Stomach (tissue), 19 donors: ENCODE measurements at places on chromosomes 2 and 18. TPM values are rescaled to one million over a fixed set of nuclear protein-coding genes. Genes with fewer than 3 reads are reported as not detected.

The DSG4 gene
- total RNA-seq, result 0.55 TPM

- DNase-seq, result no peak
These were observed 47.7 kb downstream of the SLC9A2 start for GRCh38 chr2:102667072-102667471.

The TUBA4B gene
- not detected for total RNA-seq

- DNase-seq, result no peak
These were observed 290.4 kb downstream of the PTPRM start for GRCh38 chr18:7857562-7857961.

The LONRF2 gene
- 15.4 TPM for total RNA-seq

- DNase-seq, result no peak
These were observed 100.1 kb upstream of the ST3GAL5 start for GRCh38 chr2:85988914-85989270.

DNA sequence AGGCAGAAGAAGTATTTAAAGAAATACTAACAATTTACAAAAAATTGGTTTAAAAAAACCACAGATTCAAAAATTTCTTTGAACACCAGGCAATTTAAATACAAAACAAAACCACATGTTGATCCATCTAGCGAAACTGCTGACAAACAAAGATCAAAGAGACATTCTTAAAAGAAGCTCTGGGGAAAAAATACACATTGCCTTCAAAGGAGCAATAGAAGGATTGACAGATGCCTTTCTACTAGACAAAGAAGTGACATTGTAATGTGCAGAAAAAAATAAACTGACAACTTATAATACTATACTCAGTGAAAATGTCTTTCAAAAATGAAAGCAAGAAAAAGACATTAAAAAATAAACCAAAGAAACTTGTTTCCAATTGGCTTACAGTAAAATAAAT lies 12.6 kb upstream of the EIF2AK3 start:
- DNase-seq, result no peak

- DNase-seq, result no peak
These were observed 177.8 kb downstream of the EN1 start for GRCh38 chr2:118669654-118670053.

- DNase-seq, result peak; percentile 93
These were observed at the start of gene ITGA4 for GRCh38 chr2:181457121-181457740. TSS of gene ITGA4 (plus strand) at chr2:181457386. CDS start at chr2:181457655, 269 bp downstream.

DNA sequence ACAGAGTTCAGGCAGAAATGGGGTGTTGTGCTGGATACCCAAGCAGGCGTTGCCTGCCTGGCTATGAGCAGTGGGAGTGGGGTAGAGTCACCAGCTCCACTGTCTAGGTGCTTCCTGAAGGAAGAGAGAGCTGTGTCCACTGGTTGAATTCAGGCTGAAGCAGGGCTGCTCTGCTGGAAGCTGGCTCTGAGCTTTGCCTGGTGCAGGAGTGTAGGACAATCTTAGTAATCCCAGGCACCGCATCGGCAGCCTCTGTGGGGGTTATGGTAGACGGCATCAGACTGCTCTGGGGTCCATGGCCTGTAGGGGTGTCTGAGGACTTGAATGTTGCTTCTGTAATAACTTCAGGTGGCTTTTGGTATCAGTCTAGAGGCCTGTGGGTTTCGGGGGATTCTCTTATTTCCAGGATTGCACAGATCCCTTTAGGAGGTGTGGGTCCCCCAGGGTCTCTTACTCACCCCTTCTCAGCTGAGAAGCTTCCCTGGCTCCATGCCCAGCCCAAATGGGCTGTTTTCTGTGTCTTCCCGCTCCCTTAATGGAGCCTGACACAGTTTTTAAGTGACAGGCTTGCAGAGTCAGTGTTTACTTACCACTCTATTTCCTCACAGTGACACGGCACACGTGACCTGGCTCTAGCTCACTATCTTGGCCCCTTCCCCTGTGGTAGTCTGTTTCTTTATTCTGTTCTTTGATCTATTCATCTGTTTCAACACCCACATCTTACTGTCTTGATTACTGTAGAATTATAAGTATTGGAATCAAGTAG lies 644.3 kb downstream of the CBLN2 start:
- DNase-seq, result peak; percentile 54

The GPAT2 gene
- total RNA-seq, result 2.6 TPM

The GNLY gene
- 5.8 TPM for total RNA-seq

GRCh38 chr18:63181706-63182309 lies 137.8 kb downstream of the BCL2 start:
- DNase-seq, result no peak

- peak; percentile 84 for DNase-seq
These were observed 35.5 kb upstream of the CTDP1 start for GRCh38 chr18:79644006-79644665.

The POTEI gene
- total RNA-seq, result not detected

GRCh38 chr2:37997629-37998028 lies 72.5 kb downstream of the RMDN2 start:
- peak; percentile 63 for DNase-seq

DNA sequence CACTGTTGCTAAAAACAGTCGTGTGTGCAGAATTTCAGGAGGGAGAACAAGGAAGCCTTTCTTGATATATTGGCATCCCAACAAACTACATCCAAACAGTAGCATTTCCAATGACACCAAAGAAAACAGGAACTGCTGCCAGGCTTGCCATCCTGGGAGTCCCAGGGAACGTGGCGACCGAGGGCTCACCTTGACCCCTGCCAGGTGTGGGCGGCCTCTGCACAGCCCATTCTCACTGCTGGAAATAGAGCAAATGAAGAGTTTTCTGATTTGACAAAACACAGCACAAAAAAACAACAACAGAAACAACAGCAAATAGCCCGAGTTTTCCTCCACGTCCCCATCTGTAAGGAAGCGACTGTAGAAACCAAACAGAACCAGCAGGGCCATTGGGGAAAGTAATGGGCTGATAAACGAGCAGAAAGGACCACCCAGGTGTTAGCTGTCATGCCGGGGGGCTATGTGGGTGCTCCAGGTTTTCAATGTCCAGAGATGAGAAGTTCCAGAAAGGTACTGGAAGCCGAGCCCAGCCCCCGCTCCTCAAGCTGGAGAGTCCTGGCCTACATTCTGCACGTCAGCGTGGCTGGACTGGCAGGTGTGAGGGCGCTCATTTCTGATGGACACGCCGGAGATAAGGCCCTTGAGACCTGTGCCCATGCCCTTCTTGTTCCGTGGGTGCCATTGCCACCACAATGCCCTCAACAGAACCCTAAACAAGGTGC lies 80.8 kb downstream of the TWIST2 start:
- peak; percentile 21 for DNase-seq
